Activated CD4-positive, alpha-beta memory T cell treated with anti-CD3 and anti-CD28 coated beads for 36 hours (primary cell): ENCODE measurements at places on chromosomes 2 and 18.

- DNase-seq = no peak
Measured at GRCh38 chr18:78080761-78081160, 831.1 kb downstream of the GALR1 start.

- peak; percentile 5 for DNase-seq
Measured at GRCh38 chr2:241808051-241808720, 807 bp upstream of the NEU4 start.

DNA sequence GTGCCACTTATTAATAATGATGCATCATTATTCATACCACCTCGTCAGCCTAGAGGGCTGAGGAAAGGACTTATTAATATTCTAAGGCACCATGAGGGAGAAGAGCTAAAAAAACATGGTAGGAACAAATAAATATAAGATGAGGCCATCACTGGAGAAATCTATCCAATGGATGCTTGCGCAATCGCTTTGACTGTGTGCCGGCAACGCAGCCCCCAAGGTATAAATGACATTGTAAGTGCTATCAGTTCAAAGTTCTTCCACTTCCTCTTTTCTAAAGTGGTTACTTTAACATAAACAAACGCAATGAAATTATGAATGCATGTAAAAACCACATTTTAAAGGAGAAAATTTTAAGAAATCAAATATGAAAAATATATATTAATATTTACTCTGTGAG is 164.6 kb downstream of the EIPR1 start:
- no peak for DNase-seq

DNA sequence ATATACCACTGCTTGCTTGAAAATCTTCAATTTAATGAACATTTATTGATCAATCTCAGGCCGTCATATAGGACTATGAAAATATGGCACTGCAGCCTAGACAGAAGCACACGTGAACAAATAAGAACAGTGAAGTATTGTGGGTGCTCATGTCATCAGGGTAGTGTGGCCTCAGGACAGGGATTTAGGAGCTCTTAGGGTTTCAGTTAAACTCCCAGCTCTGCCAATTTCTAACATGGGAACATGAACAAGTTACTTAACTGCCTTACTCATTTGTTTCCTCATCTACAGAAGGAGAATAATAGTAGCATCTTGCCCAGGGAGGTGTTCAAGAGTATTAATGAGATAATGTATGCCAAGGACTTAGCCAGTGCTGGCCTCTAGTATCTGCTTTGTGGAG is 146.0 kb upstream of the MAP3K20 start:
- no peak for DNase-seq

DNA sequence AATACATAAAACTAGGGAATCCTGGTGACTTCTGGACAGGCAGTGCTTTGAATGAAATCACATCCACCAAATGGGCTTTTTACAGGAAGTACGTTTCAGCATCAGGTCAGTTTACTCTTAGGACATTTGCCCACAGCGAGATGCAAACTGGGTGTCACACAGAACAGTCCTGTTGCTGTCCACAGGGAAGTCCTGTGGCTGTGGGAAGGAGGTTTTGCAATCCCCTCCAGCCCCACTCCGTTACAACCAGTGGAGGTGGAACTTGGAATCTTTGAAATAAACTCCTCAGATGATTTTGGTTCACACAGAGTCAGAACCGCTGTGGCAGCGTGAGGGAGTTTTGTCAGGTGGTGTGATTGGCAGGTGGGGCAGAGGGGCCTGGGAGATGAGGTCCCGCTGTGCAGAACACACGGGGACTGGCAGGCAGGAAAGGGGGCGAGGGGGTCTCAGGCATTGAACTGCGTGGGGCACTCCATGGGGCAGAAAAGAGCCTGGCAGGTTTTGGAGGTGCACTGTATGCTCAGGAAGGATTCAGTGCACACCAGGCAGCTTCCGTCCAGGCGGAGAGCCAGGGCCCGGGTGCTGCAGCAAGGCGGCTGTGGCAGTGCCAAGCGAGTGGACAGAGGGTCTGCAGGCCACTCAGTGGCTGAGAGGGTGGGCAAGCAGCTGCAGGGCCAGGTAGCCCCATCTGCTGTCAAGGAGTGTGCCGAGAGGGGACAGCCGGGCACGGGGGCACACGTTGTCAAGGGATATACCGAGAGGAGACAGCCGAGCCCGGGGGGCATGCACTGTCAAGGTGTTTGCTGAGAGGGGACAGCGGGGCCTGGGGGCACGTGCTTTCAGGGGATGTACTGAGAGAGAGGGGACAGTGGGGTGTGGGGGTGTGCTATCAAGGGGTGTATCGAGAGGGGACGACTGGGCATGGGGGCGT is 148.7 kb downstream of the LDLRAD4 start:
- peak; percentile 7 for DNase-seq

GRCh38 chr2:37586663-37587317 is 84.7 kb downstream of the CDC42EP3 start:
- no peak for DNase-seq

DNA sequence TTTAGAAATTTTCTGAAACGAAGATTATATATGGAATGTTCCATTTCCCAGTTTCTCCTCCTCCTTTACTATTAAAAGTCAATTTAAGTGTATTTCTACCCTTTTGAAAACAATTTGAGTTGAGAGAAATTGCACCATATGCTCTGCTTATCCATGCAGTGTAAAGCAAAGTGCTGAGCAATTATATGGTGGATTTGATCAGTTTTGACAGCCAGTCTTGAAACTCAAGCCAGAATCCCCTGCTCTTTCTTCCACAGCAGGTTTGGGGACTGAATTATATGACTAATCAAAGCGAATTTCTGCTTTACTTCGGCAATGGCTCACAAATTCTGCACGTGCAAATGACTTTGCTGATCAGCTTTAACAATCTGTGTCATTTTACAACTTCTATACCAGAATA is 1183.6 kb downstream of the LRP1B start:
- no peak for DNase-seq

DNA sequence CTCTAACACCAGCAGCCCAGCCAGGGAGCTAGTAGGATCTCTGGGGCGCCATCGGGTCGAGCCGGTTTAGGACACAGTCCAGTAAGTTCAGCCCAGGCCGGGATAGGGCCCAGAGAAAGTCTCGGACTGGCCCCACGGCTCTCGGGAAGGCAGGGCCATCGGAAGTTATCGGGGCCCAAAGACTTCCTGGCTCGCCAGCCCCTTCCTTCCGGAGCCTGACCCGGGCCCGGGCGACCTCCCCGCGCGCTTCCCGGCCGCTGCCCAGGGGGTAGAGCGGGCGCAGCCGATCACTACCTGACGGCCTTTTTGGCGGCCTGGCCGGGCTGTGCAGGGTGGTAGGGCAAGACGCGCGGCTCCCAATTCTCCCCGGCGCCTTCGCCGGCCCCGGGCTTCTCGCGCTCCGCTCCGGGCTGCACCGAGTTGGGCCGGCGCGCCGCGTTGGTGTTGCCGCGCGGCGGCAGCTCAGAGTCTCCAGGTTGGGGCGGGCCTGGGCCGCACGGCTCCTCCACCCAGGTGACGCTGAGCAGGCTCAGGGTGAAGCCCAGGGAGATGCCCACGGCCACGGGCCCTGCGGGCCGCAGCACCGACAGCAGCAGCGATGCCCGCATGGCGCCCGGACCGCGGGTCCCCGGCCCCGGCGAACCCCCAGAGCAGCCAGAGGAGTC is 546 bp downstream of the CHPF start:
- DNase-seq = no peak

DNA sequence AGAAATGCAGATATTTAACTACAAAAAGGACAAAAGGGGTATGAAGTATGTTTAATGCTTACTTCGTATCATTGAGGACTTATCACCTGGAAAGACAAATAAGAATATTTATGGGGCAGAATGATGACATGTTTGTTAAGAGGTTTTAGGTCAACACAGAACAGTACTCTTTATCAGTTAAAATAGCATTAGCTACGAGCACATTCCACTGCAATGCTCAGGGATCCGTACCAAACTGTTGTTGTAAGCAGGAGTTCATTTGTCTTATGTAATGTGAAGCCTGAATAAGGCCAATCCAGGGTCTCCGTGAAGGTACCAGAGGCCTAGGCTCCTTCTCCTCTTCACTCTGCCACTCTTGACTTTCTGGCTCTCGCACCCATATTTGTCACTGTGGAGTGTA is 465.7 kb upstream of the NRP2 start:
- DNase-seq = no peak

GRCh38 chr2:113190871-113191270 is 17.1 kb downstream of the PSD4 start:
- no peak for DNase-seq

DNA sequence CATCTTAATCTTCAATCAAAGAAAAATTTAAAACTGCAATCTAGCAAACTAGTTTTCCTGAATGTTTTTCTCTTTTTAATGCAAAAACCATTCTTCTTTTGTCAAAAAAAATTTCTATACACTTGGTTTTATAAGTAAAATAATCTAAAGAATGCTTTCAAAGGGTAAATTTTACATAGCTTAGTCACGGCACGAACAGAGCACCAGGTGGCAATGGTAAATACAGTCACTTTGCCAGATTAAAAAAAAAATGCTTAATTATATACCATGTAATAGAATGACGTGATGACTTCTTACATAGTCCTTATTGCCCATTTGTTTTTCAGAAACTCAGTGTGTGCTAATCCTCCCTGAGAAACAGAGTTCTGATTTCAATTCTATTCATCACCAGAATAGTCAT is 10.4 kb downstream of the FEZ2 start:
- no peak for DNase-seq

DNA sequence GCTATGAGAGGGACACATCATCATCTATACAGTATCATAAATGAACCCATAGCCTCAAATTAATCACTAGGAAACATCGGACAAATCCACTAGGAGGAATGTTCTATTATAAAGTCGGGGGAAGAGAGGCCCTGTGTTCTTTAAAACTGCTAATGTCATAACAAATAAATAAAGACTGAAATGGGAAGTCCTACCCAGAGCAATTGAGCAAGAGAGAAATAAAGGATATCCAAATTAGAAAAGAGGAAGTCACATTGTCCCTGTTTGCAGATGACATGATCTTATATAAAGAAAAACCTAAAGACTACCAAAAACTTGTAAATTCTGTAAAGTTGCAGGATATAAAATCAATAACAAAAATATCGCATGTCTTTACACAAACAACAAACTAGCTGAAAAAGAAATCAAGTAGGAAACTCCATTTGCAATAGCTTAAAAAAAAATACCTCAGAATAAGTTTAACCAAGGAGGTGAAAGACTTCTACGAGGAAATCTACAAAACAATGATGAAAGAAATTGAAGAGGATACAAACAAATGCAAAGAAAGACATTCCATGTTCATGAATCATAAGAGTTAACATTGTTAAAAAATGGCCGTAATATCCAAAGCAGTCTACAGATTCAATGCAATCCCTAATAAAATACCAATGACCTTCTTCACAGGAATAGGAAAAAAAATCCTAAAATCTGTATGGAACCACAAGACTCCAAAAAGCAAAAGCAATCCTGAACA is 30.6 kb downstream of the RTN4 start:
- DNase-seq = no peak

GRCh38 chr2:118529908-118530599 is 317.4 kb downstream of the EN1 start:
- no peak for DNase-seq

DNA sequence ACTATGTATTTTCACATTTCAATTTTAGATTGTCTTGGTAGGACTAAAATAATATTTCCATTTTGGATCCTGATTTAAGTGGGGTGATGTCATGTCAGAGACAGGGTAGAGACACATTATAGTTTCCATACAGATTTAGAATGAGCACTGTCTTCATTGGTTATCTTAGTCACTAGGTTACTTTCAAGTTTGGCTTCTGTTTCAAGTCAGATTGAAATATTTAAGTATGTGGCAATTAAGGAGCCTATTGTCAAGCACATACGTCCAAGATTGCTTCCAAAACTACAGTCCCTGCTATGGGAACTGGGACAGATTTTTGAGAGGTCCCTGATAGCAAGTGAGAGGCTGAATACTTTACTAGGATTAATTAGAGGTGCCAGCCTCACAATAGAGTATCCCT is 89.2 kb upstream of the FAM117B start:
- no peak for DNase-seq

- DNase-seq = peak; percentile 69
Measured at GRCh38 chr2:239381709-239382134, 19.1 kb downstream of the HDAC4 start.

- no peak for DNase-seq
Measured at GRCh38 chr2:191415858-191416257, 170.7 kb downstream of the MYO1B start.
